Activated naive CD8-positive, alpha-beta T cell treated with anti-CD3 and anti-CD28 coated beads for 36 hours (primary cell): ENCODE measurements at places on chromosomes 12 and 14.

GRCh38 chr12:153080-153746, 60.7 kb downstream of the SLC6A12 start:
- no peak overlapping the region for H3K27ac ChIP-seq
- H3K4me3 ChIP-seq = no peak overlapping the region
- H3K27me3 ChIP-seq = no peaks in the 10 kb centered on the region
- DNase-seq = peak; percentile 73
- H3K4me1 ChIP-seq = peaks cover 3% of the 10 kb centered on the region
- H3K36me3 ChIP-seq = no peaks in the 10 kb centered on the region

DNA sequence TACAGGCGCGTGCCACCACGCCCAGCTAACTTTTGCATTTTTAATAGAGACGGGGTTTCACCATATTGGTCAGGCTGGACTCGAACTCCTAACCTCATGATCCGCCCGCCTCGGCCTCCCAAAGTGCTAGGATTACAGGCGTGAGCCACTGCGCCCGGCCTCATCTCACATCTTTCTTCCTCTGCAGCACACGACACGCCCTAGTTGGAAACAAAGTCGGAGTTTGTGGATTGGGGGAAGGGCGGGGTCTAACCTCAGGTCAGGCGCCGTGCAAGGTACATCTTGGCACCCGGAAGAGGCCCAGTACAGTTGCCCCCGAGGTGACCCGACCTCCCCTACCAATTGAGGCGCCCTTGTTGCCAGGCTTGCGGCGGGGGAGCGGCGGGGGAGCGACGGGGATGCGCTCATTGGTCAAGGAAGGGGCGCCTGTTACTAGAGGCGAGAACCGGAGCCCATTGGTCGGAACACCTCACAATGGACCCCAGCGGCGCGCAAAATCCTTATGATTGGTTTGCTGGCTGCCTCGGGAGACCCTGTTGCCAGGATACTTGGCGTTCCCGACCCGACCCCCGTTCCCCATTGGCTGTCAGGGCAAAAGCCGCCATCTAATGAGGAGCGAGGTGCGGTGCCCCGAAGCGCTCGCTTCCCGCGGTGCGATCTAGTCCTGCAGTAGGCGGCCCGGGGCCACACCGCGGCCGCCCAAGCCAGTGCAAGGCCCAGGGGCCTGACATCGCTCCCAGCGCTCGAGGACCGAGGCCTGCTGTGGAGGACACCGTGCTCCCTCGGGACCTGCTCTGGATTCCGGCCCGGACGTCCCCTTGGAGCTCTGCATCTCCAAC, at the start of gene REC8:
Gene REC8 (plus strand): TSS at position 659 of the 839 bp plus-strand sequence. CDS start 473 bp downstream, outside the sequence.
- DNase-seq = peak; percentile 83
- H3K4me3 ChIP-seq = peak within 1 kb of the TSS; percentile 78
- peaks cover 31% of the 10 kb centered on the region for H3K36me3 ChIP-seq
- peaks cover 22% of the 10 kb centered on the region for H3K4me1 ChIP-seq
- peak within 1 kb of the TSS; percentile 83 for H3K27ac ChIP-seq
- no peaks in the 10 kb centered on the region for H3K27me3 ChIP-seq

DNA sequence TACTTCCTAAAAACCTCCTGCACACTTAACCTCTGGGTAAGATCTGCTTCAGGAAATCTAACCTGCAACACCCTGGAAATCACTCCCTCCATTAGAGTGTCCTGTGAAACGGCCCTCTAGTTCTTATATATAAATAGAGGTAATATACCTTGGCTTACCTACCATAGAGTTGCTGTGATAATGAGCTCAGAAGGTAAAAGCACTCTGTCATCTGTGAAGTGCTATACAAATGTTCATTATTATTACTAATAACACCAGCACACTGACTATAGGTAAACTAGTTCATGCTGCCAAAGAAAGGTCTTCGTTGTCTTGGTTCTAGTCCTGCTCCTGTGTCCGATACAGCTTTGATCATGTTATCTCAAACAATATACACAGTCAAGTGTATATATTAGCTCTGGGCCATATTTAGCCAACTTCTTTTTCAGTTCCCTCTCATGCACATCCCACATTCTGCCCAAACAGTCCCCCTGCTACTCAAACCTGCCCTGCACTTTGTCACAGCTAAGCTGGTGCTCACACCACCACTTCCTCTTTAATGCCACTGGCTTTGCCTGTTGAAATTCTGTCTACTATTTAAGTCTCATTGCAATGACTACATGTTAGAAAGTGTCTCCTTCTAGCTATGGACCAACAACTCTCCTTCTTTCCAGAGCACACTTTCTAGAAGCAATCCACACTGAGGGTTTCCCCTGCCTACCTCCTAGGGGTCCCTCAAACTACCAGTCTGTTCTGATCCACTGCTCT, 5.1 kb downstream of the E2F7 start:
- H3K4me3 ChIP-seq = no peak overlapping the region
- no peak overlapping the region for H3K27ac ChIP-seq
- H3K27me3 ChIP-seq = peaks cover 36% of the 10 kb centered on the region
- peaks cover 4% of the 10 kb centered on the region for H3K4me1 ChIP-seq
- DNase-seq = no peak

DNA sequence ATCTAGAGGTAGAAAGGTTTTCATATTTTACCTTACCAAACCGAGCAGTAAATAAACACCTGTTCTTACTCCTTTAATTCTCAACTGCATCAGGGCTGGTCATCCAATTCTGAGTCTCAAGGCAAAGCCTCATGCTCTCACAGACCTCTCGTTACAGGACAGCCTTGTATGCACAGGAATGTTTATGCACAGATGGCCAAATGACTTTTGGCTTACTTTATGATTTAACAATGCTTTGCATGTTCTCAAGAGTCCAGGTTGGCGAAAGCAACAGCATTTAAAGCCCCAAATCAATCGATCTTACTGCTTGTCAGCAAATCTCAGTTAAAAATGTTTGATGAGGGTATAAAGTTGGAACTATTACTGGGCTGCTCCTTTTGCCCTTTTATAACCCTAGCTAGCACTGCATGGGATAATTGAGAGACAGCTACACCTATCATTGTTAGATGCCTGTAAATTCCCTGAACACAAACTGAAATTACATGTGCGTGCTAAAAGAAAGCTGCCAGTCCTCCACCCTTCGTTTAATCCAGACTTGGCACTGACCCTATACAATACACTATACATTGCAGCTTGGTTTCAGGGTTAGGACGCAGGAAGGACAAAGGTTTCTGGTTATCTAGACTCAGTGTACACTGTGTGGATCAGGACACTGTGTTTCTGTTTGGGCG, 63.6 kb downstream of the TMCC3 start:
- H3K36me3 ChIP-seq = no peaks in the 10 kb centered on the region
- peaks cover 4% of the 10 kb centered on the region for H3K4me1 ChIP-seq
- no peak for DNase-seq
- no peak overlapping the region for H3K4me3 ChIP-seq

DNA sequence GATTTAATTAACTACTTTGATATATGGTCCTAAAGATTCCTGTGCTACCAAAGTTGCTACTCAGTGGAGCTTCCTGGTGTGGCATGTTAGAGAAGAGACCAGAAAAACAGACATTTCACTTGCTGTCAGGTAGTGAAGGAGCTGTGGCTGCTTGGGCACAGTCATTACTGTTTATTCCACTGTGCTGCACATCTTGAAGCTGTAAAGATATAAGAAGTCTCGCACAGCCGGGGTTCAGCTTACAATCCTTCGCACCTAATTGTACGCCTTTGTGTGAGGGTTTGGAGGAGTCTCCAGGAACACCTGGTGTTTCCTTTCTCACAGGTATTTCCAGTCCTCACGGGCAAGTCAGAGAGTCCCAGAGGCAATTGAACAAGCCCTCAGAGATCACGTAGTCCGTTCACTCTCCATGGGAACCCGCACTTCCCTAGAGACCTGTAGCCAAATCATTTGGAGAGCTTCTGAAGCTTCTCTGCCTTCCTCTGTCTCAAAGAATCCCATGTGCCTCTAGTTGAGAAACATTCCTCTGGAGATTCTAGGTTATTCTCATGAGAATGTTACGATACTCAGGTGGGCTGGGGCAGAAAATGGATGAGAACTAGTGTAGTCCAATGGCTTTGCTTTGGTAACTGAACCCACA, 4.1 kb downstream of the EVL start:
- peak overlapping the region; percentile 99 for H3K27ac ChIP-seq
- H3K36me3 ChIP-seq = peaks cover 63% of the 10 kb centered on the region
- DNase-seq = no peak
- peak overlapping the region; percentile 91 for H3K4me3 ChIP-seq

- peaks cover 36% of the 10 kb centered on the region for H3K4me1 ChIP-seq
- no peak overlapping the region for H3K27ac ChIP-seq
- H3K27me3 ChIP-seq = no peaks in the 10 kb centered on the region
- H3K36me3 ChIP-seq = peaks cover 14% of the 10 kb centered on the region
- no peak for DNase-seq
- no peak overlapping the region for H3K4me3 ChIP-seq
Measured at GRCh38 chr12:11813438-11813813, 164.0 kb downstream of the ETV6 start.

GRCh38 chr14:25658988-25659387, 609.0 kb upstream of the STXBP6 start:
- H3K4me1 ChIP-seq = no peaks in the 10 kb centered on the region
- no peaks in the 10 kb centered on the region for H3K27me3 ChIP-seq
- no peak overlapping the region for H3K4me3 ChIP-seq
- DNase-seq = no peak
- H3K36me3 ChIP-seq = no peaks in the 10 kb centered on the region

DNA sequence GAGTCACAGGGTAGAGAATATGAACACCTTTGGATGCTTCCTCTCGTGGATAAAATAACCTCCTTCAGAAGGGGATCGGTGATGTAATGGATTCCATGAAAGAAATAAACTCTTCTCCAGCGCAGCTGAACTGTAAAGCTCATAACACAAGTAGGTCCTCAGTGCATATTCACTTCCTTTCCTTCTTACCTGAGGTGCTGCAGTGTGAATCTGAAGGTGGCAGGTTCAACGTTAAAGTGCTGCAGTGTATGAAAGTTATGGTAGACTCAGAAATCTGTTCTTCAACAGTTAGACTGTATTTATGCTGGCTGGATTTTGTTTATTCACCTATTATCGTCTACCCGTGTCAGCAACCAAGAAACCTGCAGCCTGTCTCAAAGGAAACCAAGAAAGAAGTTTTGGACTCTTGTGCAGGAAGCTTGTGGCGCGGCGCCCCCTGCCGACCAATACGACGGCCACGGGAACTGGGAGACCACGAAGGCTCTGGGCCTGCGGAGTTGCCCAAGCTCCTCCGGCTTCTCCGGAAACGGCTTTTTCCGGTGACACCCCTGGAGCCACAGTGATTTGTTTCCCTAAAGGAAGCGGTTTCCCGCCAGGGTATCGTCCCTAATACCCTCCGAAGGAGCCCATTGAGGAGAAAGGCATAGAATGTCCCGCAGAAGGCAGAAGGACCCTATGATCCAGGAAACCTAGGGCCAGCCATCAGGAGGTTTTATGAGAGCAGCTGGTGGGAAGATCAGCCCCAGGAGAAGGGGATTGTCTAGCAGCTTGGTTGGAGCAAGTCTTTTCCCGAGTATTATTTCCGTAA, 17.6 kb upstream of the RNASE3 start:
- H3K36me3 ChIP-seq = no peaks in the 10 kb centered on the region
- H3K27me3 ChIP-seq = peaks cover 8% of the 10 kb centered on the region
- peaks cover 7% of the 10 kb centered on the region for H3K4me1 ChIP-seq
- H3K4me3 ChIP-seq = peak overlapping the region; percentile 58

DNA sequence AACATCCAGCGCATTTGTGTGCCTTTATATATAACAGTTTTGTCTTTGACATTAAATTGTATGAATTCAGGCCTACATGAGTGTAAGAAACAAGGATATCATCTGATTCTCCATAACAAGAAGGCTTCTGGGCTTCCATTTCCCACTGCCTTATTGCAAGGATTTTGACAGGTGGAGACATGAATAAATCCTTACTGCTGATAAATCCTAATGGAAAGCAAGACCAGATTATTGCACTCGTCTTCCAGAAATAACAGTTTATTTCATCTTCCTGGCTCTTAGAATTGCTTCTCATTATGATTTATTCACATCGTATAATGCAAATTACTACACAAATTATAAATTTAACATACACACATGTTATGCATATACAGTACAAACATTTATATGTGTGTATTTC, 348.1 kb downstream of the MDGA2 start:
- no peaks in the 10 kb centered on the region for H3K4me1 ChIP-seq
- H3K27ac ChIP-seq = no peak overlapping the region
- no peaks in the 10 kb centered on the region for H3K27me3 ChIP-seq
- H3K36me3 ChIP-seq = no peaks in the 10 kb centered on the region
- no peak for DNase-seq

- H3K4me3 ChIP-seq = no peak overlapping the region
- H3K27ac ChIP-seq = no peak overlapping the region
- no peaks in the 10 kb centered on the region for H3K4me1 ChIP-seq
- no peak for DNase-seq
- peaks cover 10% of the 10 kb centered on the region for H3K27me3 ChIP-seq
Measured at GRCh38 chr12:77001276-77001675, 64.1 kb downstream of the E2F7 start.

DNA sequence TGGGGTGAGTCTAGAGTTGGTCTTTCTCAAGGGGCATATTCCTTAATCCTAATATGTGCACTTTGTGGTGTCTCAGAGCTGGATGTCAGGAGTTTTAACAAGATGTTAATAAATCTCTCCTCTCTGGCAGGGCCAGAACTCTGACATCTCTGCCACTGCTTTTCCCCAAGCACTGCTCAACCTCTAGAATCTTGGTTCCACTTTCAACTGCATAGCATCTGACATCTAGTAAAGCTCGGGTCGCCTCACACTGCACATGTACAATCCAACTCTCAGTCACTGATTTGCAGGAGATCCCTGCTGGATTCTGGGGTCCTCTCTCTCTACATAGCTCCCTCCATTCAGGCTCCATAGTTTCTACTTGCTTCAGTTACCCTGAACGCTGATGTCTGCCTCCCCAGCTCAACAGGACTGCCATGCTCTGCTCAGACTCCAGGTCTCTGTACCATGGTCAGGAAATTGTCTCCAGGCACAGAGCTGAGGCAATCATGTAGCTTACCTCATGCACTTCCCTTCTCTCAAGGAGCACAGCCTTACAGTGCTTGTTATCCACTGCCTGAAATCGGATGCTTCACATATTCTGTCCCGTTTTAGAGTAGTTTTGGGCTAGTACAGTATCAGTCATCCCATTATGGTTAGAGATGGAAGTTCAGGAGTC, 1.6 kb downstream of the PTCSC3 start:
- peaks cover 11% of the 10 kb centered on the region for H3K27me3 ChIP-seq
- DNase-seq = no peak
- no peaks in the 10 kb centered on the region for H3K4me1 ChIP-seq
- H3K27ac ChIP-seq = no peak overlapping the region
- H3K4me3 ChIP-seq = no peak overlapping the region

- H3K4me1 ChIP-seq = peaks cover 4% of the 10 kb centered on the region
- no peak overlapping the region for H3K27ac ChIP-seq
- H3K36me3 ChIP-seq = no peaks in the 10 kb centered on the region
- no peak for DNase-seq
- H3K4me3 ChIP-seq = no peak overlapping the region
Measured at GRCh38 chr14:66378712-66379505, 107.3 kb upstream of the CCDC196 start.
